Stimulated activated CD4-positive, alpha-beta T cell treated with anti-CD3 and anti-CD28 coated beads, Interleukin-12 subunit alpha, Interleukin-12 subunit beta, amount 100 ng/mL, for 24 hours (primary cell): ENCODE measurements at places on chromosomes 2 and 18.

- DNase-seq, result no peak
Observed at GRCh38 chr18:43277164-43277600, at the start of gene SYT4. SYT4 (minus strand) TSS chr18:43277490; CDS start chr18:43277281, 209 bp downstream.

GRCh38 chr2:232781765-232782164 is 5.4 kb upstream of the KCNJ13 start:
- DNase-seq, result no peak

GRCh38 chr2:219418155-219419011 is at the start of gene DES:
DES (plus strand) TSS chr2:219418377; CDS start chr2:219418463, 86 bp downstream.
- no peak for DNase-seq

- no peak for DNase-seq
Observed at GRCh38 chr2:191158193-191158592, 7.4 kb upstream of the STAT4 start.

DNA sequence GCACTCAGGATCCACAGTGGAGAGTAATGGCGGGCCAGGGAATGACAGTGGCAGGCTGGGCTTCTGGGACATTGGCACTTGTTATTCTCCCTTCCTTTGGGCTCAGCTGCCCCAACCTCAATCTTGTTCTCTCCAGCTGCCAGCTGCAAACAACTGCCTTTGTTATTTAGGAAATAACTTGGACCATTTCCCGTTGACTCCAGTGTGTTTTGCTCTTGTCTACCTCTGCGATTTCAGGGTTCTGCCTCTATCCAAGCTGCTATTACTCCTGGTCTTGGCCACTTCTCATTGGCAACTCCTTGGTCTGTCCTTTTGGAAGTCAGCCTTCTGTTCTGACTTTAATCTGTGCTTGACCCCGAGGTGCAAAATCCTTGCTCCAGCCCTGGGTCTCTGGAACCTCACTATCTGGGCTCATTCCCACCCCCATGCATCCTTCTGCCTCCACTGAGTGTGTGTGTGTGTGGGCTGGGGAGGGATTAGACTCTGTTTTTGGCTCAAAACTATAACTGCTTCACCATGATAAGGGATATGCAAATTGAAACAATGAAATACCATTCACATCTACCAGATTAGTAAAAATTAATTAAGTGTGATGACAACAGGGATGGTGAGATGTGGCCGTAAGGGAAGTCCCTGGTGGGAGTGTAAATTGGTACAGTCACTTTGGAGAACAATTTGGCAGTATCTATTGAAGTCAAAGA is 134.1 kb upstream of the CXCR4 start:
- DNase-seq, result no peak

GRCh38 chr18:35694808-35695207 is 113.3 kb downstream of the GALNT1 start:
- DNase-seq, result no peak

DNA sequence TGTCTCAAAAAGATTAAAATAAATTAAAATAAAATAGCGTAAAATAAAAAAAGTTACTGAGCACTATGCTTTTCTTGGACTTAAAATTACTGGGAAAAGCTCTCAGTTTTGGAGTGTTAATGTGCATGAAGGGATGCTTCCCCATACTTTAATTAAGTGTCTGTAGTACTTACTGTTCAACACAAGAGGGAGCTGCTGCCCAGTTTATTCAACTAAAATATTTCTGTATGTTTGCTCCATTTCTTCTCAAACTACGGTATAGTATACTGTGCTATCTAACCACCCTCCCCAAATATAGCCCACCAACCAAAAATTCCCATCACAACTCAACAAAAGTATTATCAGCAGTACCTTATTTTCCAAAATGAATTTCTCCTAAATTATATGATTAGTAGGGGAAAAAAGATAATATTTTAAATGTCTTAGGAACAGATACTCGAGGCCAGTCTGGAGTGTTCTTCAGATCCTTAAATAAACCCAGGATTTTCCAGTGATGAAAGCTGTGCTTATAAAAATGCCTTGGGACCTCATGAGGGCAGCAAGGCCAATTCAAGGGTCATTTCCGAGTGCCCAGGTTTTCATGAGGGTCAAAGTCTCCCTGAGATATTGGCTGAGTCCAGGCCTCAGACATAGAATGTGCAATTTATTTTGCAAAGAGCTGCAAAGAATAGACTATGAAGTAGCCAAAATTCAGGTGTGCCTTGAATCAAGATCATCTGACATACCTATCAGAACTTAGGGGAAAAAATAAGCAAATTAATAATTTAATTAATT is 64.1 kb downstream of the CHRNA1 start:
- DNase-seq, result no peak

GRCh38 chr2:145090841-145091761 is 571.2 kb upstream of the ZEB2 start:
- no peak for DNase-seq

- DNase-seq, result no peak
Observed at GRCh38 chr18:60049172-60049571, 149.4 kb downstream of the PMAIP1 start.

DNA sequence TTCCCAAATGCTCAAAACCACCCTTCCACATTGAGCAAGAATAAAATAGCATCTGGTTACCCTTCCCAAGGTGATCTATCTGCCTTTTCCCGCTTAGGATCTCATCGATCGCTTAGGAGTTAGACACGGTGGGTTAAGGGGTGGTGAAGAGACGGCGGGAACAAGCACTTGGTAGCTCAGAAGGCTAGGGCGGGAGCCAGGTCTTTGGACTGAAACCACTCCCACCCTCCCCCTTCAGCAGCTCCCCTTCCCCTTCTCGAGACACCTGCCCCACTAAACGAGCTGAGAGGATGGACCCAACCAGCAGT is 513 bp downstream of the THOC1 start:
- DNase-seq, result no peak

- DNase-seq, result no peak
Observed at GRCh38 chr18:27447930-27448329, 262.8 kb upstream of the CHST9 start.

DNA sequence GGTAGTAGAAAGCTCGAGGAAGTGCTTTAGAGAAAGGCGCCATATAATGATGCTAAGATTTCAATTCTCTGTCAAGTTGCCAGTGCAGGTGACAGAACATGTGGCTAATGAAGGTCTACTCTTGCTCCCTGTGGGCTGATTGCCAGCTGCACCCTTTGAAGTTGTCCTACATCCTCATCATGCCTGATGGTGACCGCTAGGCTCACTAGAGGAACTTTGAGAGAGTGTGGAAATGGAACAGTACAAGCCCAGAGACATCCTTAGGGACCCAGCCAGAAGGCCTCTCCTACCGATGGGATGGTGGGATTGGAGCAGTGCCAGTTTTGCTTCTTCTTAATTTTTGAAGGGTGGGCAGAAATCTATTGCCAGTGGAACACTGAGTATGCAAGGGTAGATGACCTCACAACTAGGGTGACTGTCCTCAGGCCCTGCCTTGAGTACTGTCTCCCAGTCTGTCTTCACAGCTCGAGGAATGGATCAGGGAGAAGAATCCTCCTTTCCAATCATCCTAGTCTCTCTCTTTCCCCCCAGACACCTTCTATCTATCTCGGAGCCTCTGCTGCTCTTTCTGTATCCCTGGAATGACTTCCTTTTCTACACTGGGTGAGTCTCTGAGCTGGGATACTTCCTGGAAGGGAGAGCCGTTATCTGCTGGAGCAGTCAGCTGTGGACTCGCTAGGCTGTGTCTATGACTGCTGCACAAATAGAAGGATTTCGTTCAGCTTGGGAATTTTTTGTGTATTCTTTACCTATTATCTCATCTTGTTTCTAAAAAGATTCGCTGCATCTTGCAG is 33.5 kb downstream of the LGALSL start:
- DNase-seq, result no peak

- no peak for DNase-seq
Observed at GRCh38 chr18:65721619-65722018, 29.2 kb upstream of the CDH7 start.

GRCh38 chr2:65498396-65498795 is 66.0 kb upstream of the SPRED2 start:
- no peak for DNase-seq

DNA sequence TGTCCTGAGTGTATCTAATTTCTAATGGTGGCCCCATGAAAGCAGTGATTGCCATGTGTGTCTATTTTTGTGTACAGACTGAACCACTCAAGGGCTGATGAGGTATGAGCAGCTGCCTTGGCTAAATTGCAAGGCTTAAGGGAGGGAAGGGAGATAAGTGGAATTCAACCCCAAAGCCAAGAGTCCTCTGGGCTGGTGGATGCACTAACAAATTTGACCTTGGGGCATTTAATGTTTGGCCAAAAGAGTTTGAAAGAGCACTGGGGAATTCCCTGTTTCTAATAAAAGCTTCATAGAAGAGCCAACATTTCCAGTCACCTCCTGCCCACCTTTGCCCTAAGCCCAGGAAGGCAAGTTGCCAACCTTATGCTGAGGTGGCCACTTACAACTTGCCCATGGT is 172.1 kb downstream of the SETBP1 start:
- no peak for DNase-seq

DNA sequence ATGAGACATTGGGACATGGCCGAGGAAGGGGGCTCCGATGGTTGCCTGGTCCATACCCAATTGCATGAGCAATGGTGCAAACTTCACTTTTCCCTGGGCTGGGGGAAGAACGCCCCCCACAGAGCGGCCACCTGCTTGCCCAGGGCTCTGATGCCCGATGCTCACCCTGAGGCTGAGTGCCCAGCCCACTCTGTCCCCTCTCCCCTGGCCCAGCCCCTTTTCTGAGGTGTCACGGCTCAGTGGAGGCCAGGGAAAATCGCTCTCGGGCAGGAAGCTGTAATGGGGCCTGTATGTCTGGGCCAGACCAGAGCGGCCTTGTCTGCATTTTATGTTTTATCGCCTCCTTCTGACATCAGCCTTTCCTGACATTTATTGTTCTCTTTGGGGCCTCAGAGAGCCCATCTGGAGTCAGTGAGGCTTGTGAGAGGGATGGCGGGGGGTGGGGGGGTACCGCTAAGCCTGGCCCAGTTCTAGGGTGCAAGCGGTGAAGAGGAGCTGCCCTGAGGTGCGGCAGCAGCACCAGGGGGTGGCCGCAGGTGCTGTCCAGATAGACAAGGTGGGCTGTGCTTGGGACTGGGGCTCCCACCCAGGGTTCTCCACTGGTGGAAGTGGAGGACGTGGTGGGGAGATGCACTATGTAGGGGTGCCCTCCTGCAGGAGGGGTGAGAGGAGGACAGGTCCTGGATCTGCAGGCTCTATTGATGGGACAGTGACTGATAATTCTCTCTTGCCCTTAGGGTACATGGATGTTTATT is 46.2 kb downstream of the INHBB start:
- no peak for DNase-seq

GRCh38 chr18:596288-596881 is 403 bp upstream of the CLUL1 start:
- no peak for DNase-seq

GRCh38 chr18:9960258-9960904 is 46.6 kb downstream of the VAPA start:
- DNase-seq, result no peak

DNA sequence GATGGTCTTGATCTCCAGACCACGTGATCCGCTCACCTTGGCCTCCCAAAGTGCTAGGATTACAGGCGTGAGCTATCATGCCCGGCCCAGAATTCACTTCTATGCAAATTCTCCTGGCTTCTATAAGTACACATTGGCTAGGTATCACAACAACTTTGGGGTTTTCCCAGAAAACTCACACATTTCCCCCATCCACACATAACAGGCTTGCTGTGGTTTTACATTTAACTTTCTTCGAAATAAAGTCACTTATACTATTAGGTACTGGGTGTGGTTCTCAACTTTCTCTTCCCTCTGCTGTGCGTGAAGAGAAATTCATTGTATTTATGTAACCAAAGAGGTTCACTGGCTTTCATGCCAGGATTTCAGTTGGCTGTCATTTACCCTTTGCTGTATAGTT is 439.4 kb upstream of the CWC22 start:
- no peak for DNase-seq
